Activated CD4-positive, CD25-positive, alpha-beta regulatory T cell treated with anti-CD3 and anti-CD28 coated beads, Interleukin-2, amount 50 U/mL, for 16 hours (primary cell): ENCODE measurements at places on chromosomes 16 and 17.
A peak's percentile ranks its signal among the peaks of the same experiment; 100 is the strongest.

GRCh38 chr17:77164483-77165091 lies 23.8 kb downstream of the SEC14L1 start:
- DNase-seq, result no peak

DNA sequence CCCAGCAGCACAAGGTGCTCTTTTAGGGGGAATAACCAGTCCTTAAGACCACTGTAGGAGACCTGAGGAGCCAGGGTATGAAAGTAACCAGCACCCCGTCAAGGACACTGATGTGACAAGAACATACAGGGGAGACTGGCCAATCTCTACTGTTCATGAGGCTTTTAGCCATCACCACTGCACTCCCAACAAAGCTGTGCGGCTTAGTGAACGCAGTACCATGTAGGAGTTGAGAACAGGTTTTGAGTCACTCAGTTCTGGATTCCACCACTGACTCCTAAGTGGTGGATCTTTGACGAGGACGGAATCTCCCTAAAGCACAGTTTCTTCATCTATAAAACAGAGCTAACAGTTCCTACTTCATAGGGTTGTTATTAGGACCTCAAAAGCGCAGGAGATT lies 26.8 kb downstream of the COG4 start:
- no peak for DNase-seq

- DNase-seq, result no peak
Observed at GRCh38 chr16:252366-253337, 18.0 kb downstream of the FAM234A start.

DNA sequence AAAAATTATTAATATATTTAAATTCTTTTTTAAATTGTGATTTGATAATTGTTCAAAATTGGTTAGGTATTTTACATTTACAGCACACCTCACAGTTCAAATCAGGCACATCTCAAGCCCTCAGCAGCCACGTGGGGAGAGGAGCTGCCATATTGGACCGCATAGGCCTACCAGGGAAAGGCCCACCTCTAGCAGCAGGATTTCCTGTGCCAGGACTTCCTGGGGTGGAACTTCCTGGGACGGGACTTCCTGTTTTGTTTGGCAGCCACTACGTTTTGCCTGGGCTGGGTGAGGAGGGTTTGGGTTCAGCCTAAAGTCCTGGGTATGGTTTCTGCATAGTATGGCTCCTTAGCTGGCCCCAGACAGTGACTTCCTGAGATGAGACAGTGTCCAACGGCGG lies 298.5 kb upstream of the FOXF1 start:
- DNase-seq, result no peak

DNA sequence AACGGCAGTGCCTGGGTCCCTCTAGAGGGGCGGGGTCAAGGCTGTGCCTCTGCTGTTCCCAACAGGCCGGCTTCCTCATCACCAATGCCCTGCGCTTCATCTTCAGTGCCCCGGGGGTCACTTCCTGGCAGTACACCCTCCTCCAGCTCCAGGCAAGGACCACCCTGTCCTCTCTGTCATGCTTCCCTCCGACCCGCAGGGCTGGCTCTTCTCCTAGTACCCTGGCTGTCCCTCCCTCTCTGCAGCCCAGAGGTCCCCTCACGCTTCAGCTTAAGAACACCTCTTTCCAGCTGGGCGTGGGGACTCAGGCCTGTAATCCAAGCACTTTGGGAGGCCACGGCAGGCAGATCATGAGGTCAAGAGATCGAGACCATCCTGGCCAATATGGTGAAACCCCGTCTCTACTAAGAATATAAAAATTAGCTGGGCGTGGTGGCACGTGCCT lies 25.8 kb downstream of the CASKIN2 start:
- DNase-seq, result no peak

DNA sequence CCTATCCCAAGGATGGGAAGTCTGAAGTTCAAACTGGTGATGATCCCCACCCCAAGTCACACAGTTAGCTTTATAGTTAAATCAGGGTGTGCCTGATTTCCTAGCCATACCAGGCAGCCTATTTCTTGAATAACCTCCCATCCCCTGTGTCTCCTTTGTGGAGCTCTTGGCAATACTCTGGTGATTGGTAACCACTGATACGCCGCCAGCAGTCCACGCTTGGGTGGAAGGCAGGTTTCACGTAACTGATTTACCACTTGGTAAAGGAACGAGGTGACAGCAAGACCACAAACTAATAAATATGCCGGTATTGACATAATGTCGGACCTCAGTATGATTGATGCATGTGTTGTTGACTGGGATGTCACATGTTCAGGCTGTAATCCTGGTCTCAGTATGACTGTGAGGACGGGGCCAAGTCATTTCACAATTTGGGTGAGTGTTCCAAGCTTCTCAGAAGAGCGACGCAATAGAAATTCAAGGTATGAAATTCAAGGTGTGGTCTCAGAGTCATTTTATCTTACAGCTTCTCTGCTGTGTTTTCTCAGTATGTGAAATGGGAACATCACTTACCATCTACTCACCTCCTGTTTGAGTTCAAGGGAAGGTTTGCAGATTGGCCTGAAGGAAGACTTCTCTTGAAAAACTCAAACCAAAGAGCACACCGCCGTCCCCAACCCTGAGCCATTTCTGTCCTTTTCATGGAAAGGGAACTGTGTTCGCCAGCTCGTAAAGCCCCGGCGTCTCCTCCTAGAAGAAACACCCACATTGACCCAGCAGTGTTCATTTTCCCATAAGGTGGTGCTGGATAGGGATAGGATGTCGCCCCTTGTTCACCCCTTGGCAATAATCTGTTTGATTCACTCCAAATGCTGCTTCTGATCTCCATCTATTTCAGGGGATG lies 678.9 kb downstream of the WWOX start:
- DNase-seq, result no peak

DNA sequence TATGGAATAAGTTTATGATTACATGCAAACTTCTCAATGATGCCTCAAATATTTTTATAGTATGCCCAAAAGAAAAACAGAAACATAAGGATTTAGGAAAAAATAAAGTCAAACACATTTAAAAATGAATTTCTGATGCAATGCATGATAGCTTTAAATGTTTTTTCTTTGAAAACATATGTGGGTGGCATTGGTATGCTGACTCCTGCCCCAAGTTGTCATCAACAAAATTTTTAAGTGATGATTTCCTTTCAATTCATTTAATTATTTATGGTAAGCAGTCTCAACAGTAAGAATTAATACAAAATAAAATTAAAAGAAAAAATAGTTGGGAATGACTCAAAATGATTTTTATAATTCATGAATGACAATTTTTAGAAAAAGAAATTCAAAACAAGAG lies 104.9 kb downstream of the CEP112 start:
- no peak for DNase-seq

DNA sequence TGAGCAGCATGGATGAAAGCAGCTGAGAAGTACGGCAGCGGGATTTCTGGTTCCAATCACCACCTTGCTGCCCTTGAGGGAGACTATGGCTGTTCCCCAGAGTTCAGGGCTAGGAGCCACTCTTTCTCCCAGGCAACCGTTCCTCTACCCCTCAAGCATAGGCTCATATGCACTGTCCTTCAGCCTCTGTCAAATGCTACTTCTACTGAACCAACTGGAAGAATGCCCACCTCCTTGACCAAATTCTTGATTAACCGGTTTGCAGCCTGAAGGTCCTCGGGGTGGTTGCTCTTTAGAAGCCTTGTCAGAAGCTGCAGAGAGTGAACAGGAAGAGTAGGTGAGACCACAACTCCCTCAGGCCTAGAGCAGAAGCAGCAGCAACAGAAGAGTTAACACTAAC lies 23.8 kb downstream of the GGA2 start:
- DNase-seq, result no peak

- DNase-seq, result no peak
Observed at GRCh38 chr16:81232740-81233367, 5.6 kb upstream of the BCO1 start.

- DNase-seq, result no peak
Observed at GRCh38 chr17:69696650-69697049, 282.2 kb downstream of the MAP2K6 start.

DNA sequence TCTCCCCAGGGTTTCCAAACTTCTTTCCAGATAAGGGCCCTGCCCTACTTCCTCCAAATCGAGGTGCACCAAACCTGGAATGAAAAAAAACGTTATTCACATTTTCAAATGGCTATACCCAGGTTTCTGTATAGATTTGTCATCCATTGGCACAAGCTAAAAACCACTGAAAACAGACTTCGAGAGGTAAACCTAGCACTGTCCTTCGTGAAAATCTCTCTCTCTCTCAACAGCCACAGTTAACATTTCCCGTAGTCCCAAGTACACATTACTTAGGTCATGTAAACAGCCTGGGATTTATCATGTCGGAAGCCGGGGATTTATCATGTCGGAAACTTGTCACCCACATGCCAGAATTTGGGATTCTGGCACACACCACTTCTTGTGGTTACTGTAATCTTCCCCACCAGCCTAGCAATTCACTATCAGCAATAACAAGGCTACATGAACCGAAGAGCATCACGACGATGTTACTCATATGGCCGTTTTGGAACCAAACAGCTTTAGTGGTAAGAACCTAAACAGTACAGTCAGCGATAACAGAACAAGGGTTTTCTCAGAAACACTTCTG lies 1.2 kb downstream of the DDX5 start:
- DNase-seq, result no peak

DNA sequence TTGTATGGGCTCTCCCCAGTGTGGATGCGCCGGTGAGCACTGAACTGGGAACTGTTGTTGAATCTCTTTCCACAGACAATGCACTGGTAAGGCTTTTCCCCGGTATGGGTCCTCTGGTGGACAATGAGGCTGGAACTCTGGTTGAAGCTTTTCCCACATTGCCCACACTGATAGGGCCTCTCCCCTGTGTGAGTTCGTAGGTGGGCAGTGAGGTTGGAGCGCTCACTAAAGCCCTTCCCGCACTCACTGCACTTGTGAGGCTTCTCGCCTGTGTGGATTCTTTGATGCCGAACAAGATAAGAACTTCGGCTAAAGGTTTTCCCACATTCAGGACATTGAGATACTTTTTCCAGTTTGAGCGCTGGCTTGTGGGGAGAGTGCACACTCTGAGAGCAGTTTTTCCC lies 17.8 kb downstream of the ZSCAN32 start:
- no peak for DNase-seq

DNA sequence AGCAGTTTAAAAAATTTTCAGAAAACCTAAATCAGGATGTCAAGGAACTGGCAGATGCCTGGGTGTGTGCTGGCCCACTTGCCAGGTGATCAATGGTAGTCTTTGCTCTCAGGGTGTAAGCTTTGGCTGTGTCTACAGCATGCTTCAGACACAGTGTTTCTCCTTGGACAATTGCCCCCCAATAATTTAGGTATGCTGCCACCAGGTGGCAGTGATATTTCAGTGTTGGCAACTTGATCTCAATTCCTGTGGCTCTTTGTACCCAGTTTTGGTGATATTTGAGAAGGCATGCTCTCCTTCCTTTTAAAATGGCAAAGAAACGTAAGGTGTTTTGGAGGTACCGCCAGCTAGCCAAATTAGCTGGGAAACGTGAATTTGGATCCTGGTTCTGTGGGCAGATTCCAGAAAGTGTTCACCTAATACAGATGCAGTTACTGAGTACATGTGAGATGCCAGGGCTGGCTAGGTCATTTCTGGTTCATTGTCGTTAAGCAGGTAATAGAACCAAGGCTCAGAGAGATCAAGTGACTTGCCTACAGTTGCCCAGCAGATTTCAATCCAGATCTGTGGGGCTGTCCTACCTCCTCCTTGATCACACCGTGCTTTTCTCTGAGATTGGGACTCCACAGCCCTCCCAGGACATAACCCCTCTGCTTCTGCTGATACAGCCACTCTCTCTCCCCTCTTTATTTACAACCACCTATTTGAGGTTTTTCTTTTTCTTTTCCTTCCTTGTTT lies 155.6 kb upstream of the PLCG2 start:
- peak; percentile 41 for DNase-seq

- no peak for DNase-seq
Observed at GRCh38 chr17:8844229-8845218, 22.9 kb downstream of the PIK3R6 start.

DNA sequence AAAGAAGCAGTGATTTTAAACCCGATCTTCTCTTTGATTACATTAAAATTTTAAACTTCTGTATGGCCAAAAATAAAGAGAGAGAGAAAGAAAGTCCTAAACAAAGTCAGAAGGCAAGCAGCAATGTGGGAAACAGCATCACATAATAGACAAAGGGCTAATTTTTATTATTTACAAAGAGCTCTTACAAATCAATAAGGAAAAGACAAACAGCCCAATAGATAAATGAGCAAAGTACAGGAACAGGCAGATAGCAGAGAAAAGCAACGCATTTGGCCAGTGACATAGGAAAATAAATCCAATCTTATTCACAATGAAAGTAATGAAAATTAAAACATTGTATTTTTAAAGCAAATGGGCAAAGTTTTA lies 93.1 kb downstream of the SALL1 start:
- DNase-seq, result no peak

DNA sequence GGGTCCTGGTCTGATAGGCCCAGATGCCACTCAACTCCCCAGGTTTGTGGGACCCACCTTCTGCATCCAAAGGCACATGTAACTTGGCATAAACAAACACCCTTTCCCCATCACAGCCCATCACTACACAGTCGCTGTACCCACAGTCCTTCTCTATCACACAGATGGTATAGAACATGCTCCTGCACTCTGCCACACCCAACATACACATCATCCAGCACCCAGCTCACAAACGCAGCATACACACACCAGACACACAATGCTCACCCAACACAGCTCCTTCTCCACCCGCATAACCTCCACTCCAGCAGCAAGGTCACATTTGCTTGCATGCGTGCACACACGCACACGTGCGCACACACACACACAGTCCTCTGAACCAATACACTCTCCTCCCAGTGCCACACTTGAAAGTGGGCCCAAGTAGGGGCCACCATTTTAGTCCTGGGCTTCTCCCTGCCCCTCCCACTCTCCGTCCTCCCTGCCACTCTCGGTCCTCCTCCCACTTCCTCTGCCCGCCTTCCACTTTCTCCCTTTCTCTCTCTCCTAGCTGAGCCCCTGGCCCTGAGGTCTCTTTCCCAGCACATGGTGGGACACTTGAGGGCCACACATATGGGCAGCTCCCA lies 8.5 kb upstream of the TMEM92 start:
- no peak for DNase-seq

GRCh38 chr16:84362471-84362941 lies 5.8 kb upstream of the ATP2C2 start:
- DNase-seq, result no peak

DNA sequence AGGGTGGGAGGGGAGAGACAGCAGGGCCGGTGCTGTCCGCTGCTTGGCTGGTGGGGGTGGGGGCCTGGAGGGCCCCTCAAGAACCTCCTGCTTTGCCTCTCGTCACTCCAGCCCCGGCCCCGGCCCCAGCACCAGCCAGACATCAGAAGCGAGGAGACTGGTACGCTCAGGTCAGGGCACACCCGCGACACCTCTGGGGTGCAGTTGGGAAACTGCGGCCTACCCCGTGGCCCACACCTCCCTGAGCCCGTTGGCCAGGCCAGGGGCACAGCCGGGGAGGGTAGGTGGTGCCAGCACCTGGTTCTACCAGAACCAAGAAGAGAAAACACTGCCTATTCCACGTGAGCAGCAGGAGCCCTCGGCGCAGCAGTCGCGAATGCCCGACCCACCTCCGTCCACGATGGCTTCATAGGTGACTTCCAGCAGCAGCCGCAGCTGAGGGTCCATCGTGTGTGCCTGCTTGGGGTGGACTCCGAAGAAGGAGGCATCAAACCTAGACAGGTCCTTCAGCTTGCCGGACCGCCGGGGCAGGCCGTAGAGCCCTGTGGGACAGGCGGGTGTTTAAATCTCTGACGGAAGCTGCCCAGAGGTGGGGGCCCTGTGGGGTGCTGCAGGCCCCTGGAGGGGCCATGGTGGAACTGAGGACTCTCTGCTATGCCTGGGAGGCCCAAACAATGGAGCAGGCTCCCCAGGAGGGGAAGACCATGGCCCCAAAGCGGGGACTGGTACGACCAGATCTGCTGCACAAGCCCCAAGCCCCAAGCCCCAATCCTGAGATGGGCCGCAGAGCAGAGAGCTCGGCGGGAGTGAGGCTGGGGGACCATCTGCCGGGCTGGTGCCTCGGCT lies 2.9 kb downstream of the FASN start:
- no peak for DNase-seq
